Activated CD4-positive, alpha-beta T cell treated with anti-CD3 and anti-CD28 coated beads, Interleukin-2, amount 50 U/mL, for 24 hours (primary cell): ENCODE measurements at places on chromosomes 13 and 19.

- no peak for DNase-seq
Measured at GRCh38 chr13:74246487-74246886, 112.3 kb upstream of the KLF12 start.

DNA sequence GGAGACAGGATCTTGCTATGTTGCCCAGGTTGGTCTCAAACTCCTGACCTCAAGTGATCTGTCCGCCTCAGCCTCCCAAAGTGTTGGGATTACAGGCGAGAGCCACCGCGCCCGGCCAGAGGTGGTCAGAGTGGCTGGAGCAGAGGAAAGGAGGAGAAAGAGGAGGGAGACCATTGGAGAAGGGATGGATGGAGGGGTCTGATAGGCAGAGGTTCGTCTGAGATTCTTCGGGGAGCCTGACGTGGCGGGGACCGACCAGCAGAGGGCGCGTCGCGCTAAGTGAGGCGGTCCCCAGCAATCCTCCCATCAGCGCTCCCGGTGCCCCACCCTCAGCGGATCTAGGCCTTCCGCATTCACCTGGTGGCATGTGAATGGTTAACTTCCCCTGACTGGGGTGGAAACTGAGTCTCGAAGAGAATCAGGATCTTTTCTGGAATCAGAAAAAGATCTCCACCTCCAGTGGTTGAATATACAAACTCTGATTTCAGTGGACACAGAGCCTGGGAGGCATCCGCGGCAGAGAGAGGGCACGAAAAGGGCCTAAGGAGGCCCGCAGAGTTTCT is 8.8 kb downstream of the GTPBP3 start:
- DNase-seq: peak; percentile 65

- DNase-seq: no peak
Measured at GRCh38 chr13:95926231-95926630, 127.0 kb downstream of the UGGT2 start.

GRCh38 chr13:109672545-109672944 is 113.8 kb downstream of the IRS2 start:
- DNase-seq: no peak

DNA sequence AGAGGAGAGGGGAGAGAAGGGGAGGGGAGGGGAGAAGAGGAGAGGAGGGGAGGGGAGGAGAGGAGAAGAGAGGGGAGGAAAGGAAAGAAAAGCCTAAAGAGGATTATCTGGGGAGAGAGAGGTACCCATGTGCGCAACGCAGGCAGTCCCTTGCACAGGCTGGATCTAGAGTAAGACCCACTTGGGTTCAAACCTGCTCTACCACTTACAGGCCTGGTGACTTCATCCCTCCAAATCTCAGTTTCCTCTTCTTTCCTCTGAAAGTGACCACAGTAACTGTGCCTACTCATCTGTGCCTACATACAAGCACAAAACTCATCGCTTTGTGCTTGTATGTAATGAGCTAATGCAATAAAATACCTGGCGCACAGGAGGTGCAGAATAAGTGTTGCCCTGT is 732 bp upstream of the MAP1S start:
- no peak for DNase-seq
